Fibroblast of pulmonary artery (primary cell): ENCODE measurements at places on chromosomes 2 and 18.

DNA sequence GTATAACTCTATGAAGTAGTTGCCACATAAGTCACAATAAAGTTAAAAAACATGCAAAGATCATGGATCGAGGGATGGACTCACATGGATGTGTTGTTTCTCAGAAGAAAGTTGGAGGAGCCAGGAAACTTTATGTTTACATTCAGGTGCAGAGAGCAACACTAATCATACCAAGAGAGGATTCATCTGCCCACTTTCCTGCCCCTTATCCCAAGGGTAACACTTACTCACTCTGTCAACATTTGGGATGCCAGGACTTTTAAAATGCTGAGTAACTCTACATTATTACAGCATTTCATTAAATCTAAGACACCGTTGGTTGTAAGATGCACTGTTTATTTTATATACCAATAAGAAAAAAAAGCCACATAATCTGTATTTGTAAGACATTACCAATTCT is 170.4 kb downstream of the KCNE4 start:
- DNase-seq, result no peak

- DNase-seq, result no peak
These were observed 191.7 kb upstream of the HAAO start for GRCh38 chr2:42984081-42984480.

GRCh38 chr2:27942612-27943547 is 52.4 kb downstream of the BABAM2 start:
- DNase-seq, result no peak

- no peak for DNase-seq
These were observed 186.3 kb downstream of the KCNE4 start for GRCh38 chr2:223238301-223238700.
